ENCODE measurements at places on chromosomes 6 and 20.

- DNase-seq = no peak
Observed at GRCh38 chr6:128057541-128057940, 156.7 kb upstream of the THEMIS start.

- DNase-seq = no peak
Observed at GRCh38 chr6:151385177-151385576, 6.2 kb downstream of the ZBTB2 start.

DNA sequence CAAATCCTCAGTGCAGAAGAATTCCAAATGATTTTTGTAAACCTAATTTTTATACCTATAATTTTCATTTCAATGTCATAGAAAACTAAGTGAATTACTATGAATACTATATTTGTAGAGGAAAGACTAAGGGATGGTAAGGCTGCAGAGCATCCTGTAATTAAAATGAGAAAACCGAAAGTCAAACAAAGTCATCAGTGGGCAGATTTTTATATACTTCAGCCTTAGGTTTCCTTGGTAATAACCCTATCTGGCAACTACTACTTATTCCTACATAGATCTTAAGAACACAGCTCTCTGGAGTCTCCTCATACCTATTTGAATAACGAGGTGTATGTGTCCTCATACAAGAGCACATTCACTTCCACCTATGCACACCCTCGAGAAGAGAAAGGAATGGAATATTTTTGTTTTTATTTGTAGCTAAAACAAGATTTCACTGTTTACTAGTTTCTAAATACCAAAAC, 117.9 kb upstream of the SGK1 start:
- DNase-seq = no peak

DNA sequence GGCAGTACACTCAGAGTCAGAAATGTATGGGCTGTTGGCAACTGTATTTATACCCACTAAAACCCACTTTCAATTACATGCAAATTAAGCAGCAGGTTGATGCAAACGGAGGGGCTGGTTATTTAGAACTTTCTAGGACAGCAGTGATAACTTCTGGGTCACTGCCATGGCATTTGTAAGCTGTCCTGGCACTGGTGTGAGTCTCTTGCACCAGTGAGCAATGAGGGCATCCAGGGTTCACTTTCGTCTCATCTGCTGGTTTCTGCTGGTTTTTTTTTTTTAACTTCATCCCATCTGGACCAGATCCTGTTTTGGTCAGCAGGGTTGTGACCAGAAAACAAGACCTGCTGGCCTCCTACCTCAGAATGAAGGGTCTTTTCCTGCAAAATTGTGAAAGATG, 49.2 kb downstream of the CDH26 start:
- no peak for DNase-seq

DNA sequence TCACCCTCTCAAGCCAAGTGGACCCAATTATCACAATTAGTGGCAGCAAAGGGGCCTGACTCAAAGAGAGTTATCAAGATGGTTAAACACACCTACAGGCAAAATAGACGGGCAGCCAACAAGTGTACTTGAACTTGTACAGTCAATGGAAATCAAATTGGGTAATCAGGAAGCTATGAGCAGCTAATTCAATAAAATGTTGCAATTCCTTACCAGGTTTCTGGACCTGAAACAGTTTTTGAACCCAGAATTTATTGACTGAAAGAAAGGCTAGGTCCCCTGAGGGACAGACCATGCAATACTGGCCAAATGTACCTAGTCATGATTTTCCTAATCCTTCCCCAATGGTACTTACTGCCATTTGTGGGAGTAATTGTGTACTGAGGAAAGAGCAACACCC, 679.8 kb downstream of the EPM2A start:
- DNase-seq = no peak
